Retinal pigment epithelial cell (primary cell): ENCODE measurements at places on chromosomes 3 and 15.

DNA sequence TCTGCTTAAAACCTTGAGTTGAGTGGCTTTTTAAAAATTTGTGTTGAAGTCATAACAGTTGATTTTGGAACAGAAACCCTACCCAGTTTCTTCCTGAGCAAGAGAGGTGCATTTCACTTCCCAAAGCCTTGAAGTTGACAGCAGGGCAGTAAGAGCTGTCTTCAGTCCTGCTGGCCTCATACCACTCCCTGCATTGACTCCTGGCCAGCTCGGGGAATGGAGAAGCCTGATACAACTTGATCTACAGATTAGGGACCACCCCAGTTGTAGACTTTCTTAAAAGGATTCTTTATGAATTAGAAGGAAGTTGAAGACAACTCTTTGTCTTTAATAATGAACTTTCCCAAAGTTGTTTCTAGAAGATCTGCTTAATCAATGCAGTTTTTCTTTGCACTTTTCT is 90.6 kb upstream of the FLNB start:
- no peak for DNase-seq

- no peak for DNase-seq
These were observed 28.2 kb downstream of the MEX3B start for GRCh38 chr15:82017656-82018055.

GRCh38 chr15:74838137-74838516 is 4.8 kb downstream of the ULK3 start:
- no peak for DNase-seq

DNA sequence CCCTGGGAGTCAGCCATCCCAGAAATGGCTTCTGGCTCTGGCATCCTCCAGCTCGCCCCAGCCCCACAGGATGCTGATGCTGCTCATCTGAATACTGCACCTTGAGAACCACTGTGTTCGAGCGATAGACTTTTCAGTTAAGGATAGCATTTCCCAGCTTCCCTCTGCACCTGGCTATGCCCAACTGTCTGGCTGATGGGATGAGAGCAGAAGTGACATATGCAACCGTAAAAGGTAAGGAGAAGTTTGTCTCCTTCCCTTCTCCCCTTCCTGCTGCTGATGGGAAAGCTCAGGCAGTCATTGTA is 9.7 kb upstream of the HHATL start:
- no peak for DNase-seq

DNA sequence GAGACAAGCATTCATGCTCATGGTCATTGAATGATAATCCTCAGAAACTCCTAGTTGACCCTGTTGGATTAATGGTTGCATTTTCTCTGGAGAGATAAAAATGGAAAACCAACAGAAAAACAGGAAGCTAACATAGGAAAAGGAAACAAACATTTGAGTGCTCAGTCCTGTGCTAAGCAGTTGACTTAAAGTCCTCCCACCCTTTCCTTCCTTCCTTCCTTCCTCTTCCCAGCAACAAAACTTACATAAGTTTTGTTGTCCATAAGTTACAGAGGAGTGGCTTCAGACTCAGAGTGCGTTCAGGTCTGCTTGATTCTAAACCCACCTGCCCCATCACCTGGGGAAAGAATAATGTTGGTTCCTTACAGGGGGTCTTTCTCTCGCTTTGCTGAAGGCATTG is 163.8 kb upstream of the RGMA start:
- DNase-seq = no peak

- no peak for DNase-seq
These were observed 222.3 kb upstream of the LYSMD4 start for GRCh38 chr15:99955532-99955931.
